ENCODE measurements at places on chromosomes 5 and 9.
A peak's percentile ranks its signal among the peaks of the same experiment; 100 is the strongest.

DNA sequence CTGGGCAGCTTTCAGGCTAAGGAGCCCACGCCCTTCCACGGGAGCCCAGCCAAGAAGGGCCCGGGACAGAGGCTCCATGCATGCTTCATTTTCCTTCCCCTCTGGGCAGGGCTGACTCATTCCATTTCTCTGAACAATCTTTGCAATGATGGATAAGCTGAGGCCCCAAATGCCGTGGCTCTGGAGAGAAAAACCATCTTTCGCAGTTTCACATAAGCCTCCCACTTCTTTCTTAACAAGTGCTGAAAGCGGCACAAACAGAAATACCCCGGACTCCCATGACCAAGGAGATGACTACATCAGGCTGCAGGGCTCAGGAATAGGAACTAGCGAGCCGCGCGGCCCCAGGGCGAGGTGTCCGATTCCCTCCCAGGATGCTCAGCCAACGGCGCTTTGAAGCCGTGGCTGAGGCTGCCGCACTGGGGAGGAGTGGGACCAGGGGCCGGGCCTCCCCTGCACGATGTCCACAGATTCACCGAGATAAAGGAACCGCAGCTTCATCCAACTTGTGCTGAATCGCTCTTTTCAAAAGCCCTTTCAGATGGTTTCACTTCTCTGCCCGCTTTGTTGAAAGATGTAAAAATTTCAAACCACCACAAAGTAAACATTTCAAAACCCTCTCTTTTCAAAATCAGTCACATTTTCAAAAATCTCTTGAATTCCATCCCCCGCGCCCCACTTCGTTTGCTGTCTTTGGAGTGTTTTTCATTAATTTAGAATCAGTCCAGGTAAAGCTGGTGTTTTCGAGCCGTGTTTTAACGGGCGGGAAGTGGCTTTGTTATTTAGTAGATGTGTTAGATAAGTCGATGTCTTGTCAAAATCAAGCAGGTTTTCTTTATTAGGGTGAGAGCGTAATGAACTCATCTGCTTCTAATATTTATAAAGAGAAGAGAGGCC lies 96.5 kb upstream of the LMX1B start:
- DNase-seq: peak; percentile 97

DNA sequence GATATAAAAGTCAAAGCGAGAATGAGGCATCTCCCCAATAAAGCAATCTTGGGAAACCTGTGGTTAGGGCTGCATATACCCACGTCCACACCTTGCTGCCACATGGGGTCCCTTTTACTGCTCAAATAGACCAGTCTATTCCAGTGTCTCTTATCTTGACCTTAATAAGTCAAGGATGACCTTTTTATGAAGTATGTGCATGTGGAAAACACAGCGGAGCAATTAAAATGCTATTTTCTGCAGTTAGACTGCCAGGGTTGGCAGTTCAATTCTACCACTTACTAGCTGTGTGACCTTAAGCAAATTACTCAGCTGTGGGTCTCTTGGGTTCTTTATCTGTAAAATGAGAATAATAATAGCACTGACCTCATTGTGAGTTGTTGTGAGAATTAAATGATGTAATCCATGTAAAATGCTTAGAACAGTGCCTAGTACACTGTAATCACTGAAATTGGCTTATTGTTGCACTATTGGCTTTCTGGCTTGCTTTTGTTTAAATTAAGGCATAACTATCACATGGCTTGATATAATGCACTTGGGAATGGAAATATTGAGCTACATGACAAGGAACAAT lies 67.8 kb upstream of the HSPB3 start:
- DNase-seq: no peak

DNA sequence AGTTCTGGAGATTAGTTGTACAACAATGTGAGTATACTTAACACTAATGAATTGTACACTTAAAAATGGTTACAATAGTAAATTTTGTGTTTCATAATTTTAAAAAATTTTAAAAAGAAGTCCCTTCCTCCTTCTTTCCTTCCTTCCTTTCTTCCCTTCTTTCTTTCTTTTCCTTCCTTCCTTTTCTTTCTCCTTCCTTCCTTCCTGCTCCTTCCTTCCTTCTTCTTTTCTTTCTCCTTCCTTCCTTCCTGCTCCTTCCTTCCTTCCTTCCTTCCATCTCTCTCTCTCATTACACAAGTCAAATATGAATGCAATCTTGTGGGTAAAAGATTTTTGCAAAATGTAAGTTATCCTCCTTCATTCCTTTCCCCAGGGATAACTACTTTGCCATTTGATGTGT lies 97.1 kb upstream of the TBCA start:
- no peak for DNase-seq

- DNase-seq: no peak
These were observed 5.2 kb downstream of the BTNL9 start for GRCh38 chr5:181045316-181045715.

DNA sequence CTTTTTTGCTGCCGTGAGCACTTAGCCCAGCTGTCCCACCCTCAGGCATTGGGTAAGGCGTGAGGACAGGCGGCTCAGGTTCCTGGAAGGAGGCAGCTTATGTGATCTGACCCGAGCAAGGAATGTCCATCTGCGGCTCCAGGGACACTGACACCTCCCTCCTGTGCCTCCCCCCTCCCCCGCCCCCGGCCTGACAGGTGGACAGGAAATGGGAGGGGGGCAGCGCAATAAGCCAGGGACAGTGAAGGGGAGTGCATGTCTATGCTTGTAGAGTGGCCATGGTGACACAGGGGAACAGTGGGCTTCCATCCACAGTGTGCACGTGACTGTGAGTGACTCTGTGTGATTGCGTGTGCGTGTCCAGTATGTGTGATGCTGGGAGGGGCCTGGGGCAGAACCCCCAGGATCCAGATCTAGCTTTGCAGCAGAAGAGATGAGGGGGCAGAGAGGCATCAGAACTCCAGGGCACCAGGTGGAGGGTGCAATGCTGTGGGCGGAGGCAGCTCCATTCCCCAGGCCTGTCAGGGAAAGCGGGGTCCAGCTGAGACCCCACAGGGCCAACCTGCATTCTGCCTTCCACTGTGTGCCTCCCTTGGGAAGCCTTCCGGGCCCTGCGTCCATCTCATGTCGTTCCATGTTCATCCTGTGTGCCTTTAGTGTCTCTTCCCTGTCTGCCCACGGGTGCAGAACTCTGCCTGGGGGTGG lies 30.5 kb downstream of the CNTFR start:
- DNase-seq: no peak

All from H54 (cell line).